ENCODE measurements at places on chromosomes 16 and 17.

DNA sequence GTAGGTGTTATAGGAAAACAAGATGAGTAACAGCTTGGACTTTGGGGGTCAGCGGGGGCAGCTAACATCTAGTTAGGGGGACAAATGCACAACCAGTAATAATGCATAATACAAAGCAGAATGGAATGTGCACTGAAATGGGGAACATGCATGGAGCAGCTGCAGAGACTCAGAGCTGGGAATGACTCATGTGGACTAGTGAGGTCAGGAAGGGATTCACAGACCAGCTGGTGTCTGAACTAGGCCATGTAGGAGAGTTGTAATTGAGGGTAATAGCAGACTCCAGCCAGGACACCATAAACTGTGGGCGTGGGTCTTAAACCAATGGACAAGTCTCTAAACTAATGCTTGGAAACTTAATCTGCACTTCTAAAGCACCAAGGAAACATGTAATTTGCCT, 176.8 kb upstream of the ASIC2 start:
- DNase-seq, result no peak

DNA sequence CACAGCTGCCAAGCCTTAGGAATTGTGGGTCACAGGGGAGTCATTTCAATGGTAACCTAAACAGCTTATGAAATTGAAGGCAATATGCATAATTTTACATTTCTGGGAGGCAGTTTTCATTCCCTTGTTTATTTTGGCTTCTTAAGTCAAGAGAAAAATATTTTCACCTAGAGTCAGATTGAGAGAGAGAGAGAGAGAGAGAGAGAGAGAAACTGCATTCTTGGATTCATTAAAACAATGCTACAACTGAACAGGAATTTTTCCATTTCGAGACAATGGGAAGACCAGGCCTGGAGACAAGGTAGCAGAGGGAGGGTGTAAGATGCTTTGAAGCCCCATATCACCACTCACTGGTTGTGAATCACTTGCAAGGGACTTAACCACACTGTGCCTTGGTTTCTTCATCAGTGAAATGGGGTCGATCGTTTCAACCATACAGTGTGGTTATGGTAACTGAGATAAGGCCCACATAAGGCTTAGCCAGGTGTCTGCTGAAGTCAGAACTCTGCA, 224.7 kb upstream of the IRX3 start:
- DNase-seq, result no peak

GRCh38 chr17:77696151-77696720, 262.3 kb upstream of the TNRC6C start:
- no peak for DNase-seq

DNA sequence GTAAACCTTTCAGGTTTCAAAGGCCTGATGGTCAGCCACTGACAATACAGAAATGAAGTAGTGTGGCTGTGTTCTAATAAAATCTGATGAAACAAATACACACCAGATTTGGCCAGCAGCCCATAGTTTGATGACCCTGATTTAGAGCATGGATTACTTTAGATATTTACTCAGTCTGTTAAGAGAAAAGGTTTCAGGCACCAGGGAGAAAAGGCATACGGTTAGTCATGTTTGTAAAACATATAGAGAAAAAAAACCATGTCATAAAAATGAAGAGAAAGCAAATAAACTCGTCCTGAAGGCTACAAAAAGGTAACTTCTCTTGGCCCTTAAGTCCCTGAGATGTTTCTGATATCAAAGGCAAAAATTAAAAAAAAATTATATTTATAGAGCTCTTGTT, 112.1 kb downstream of the ADAMTS18 start:
- no peak for DNase-seq

GRCh38 chr16:67299269-67299668, 19.9 kb downstream of the PLEKHG4 start:
- DNase-seq, result no peak

GRCh38 chr16:53872248-53873221, 168.6 kb downstream of the FTO start:
- DNase-seq, result no peak

DNA sequence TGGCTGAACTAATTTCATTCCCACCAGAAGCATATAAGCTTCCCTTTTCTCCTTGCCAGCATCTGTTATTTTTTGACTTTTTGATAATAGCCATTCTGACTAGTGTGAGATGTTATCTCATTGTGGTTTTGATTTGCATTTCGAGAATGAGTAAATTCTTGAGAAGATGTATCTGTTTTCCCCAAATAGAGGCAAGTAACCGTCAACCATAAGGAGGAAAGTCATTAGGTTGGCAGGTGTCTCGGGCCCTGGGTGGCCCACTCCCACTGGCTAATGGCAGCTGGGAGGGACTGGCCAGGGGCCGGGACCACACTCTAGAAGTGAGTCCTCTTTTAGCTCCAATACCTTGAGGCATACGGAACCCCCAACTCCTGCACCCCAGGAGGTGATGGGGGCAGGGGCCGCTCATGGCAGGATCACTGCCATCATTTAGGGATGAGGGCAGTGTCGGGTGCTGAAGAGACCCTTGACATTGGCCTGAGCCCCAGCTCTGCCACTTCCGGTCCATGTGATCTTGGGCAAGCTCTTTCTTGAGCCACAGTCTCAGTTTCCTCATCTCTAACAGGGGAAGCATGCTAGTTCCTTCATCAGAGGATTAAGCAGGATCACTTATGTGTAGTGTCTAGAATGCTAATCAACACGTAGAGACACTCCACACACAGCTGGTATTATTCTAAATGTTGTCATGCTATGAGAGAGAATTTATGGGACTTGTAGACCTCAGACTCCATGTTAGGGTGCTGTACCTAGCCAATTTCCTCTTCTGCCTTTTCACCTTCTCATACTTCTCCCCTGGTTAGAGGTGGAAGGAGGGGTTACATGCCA, 44.3 kb downstream of the RGS9 start:
- DNase-seq, result no peak

GRCh38 chr16:50696126-50696525, 2.7 kb downstream of the NOD2 start:
- DNase-seq, result no peak

DNA sequence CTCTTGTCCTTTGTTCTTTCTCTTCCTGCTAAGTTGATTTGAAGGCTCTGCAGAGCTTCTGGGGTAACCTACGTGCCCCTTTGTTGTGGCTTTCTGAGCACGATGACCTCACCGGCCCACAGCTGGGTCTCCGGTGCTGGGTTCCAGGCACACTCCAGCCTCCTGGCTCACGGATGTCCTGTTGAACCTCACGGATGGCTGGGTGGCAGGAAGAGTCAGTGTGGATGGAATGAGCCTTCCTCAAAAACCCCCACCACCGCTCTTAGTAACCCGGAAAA, 116.0 kb downstream of the SOCS1 start:
- no peak for DNase-seq

DNA sequence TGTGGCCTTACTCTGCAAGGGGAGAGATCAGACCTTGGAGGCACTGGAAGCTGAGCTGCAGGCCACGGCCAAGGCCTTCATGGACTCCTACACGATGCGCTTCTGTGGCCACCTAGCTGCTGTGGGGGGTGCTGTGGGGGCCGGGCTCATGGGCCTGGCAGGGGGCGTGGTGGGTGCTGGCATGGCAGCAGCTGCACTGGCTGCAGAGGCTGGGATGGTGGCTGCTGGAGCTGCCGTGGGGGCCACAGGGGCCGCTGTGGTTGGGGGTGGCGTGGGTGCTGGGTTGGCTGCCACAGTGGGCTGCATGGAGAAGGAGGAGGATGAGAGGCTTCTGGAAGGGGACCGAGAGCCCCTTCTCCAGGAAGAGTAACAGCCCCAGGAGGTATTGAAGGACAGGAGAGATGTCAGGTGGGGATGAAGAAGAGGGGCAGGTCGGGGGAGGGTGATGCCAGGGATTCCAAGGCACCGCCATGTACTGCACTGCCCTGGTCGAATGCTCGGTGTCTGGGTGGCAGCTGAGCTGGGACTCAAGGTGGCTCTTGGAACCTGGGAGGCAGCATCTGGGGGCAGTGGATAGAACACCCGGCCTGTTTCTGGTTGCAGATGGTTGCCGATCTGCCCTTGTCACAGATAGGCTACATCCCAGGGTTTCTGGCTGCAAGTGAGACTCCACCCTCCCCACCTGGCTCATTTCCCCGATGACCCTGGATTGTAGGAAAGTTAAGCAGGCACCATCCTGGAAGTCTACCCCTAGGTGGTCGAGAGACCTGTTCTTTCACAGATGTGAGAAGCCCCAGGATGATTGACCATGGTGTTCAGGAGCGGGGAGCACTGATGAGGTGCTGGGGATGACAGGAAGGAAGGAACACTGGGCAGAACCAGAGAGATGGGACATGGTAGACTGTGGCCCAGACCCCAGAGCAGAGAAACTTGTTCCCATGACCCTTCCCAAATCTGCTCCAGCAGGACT, 5.1 kb downstream of the RNF112 start:
- no peak for DNase-seq

DNA sequence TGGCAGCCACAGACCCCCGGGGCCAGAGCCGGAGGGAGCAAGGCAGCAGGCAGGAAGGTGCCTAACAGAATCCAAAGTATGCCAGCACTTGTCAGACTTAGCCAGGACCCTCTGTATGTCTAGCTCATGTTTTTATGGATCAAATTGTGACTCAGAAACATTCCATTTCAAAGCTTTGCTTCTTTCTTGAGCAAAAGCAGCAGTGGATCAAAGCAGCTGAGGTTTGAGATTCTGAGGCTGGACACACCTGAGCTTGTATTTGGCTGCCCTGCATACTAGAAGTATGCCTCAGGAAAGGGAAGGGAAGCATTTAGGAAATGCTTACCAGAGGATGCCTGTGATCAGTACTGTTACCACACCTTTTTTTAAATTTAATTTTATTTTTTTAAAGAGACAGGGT, 5.7 kb upstream of the MYO1C start:
- DNase-seq, result no peak

- DNase-seq, result no peak
Observed at GRCh38 chr16:86396901-86397311, 113.4 kb upstream of the FOXF1 start.

DNA sequence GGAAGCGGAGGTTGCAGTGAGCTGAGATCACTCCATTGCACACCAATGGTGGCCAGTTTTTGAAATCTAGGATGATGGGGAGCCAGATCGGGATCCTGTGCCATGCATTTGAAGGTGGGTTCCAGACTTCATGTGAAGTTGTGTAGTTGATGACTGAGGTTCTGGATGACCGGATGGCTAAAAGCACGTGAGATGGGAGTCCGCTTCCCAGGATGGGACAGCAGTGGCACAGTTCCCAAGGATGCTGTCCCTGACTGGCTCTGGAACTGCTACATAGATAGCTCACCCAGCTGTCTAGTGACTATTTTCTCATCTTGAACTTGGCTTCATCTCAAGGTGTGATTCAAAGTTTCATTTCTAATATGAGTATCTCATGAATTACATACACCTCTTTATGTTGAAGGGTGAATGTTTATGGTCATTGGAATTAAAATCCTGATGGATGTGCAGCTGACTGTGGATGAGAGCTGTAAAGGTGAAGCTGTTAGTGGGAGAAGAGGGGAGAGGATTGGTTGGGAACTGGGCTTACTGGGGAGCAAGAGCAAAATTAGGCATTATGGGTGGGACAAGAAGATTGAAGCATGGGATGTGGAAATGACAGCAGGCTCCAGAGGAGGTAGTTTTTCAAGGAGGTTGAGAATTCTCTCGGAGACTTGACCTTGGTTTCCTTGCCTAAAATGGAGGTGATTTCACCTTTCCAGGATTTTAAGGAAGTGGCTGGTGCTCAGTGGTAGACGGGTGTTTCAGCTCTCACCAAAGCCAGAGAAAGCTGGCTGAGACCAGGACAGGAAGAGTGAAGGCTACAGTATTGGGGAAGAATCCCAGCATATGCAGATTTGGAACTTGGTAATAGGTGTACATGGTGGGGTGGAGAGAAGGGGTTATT, 8.2 kb downstream of the TUFM start:
- no peak for DNase-seq

DNA sequence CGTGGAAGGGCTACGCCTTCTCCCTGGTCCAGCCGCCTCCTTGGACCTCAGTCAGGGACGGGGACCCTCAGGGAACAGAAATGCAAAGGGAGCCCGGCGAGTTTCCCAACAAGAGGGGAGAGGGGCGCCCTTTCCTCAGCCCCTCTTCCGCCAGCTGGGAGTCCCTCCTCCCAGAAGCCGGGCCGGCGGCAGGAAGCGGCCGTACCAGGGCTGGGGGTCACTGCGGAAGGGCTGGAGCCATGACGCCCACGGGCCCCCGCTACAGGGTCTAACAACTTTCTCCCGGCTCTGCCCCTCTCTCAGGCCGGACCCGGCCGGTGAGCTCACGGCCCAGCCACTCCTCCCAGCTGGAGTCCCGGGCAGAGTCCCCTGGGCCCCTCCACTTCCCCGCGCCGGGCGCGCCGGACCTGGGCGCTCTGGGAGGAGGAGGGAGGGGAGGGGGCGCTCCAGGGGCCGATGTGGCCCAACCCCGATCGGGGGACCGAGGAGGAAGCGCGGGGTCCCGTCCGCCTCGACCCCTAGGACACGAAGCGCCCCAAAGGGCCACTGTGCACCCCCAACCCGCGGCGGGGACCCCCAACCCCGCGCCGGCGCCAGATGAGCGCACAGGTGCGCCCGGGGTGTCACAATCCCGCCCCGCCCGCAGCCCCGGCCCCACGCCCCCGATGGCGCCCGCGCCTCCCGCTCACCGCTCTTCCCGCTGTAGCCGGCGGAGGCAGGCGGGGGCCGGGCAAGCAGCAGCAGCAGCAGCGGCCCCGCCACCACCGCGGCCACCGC, 578 bp downstream of the PGAP6 start:
- no peak for DNase-seq

GRCh38 chr17:74042744-74043486, 160.6 kb upstream of the RPL38 start:
- no peak for DNase-seq

GRCh38 chr17:83100853-83101391, 21.5 kb downstream of the METRNL start:
- DNase-seq, result no peak

DNA sequence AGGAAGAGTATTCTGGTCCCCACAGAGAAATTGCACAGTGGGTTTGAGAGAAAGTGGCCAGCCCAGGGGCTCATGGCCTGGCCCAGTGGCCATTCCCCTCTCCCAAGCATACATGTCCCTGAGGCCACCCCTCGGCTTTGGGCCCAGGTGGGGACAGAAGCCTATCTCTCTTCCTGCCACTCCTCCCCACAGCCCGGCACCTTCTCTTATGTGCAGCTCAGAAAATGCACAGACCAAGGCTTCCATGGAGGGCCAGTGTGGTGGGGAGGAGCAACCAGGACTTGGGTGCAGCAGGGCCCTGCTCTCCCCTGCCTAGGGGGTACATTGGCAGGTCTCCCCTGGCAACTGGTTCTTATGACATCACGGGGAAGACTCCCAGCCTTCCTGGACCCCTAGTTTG, at the start of gene C16orf90:
Gene C16orf90 (minus strand): TSS at position 314 of the 400 bp plus-strand sequence. CDS start 68 bp downstream, at position 246.
- DNase-seq, result no peak

- DNase-seq, result no peak
Observed at GRCh38 chr16:87072101-87072500, 245.1 kb downstream of the C16orf95 start.
